A172 (cell line): ENCODE measurements at places on chromosomes 2 and 18. TPM values are rescaled to one million over a fixed set of nuclear protein-coding genes. Genes with fewer than 3 reads are reported as not detected.

GRCh38 chr2:26495705-26496297 is 17.9 kb upstream of the OTOF start:
- DNase-seq = no peak

The NOP58 gene
- 111 and 186 TPM in 2 replicates for total RNA-seq

The SIX2 gene
- total RNA-seq = not detected in 2 replicates

The PCARE gene
- total RNA-seq = not detected in 2 replicates
